ENCODE measurements at places on chromosomes 7 and 10.

GRCh38 chr7:146366938-146367337, 250.3 kb downstream of the CNTNAP2 start:
- DNase-seq: no peak

DNA sequence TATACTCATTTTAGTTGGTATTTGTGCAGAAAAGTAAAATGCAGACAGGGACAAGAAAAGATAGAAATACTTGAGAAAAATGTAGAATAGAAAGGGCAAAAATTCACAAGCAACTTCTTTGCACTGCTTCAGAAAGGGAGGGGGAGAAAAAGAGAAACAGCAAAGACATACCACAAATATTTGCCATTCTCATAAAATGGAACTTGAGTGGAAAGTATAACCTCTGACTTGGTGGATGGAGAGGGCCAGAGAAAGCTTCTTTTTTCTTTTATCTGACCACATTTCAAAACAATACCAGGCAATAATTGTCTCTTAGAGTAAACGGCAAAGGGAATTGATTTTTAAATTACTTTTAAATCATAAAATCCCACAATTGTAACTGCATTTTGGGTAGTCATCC, 35.8 kb upstream of the TRUB1 start:
- no peak for DNase-seq

- DNase-seq: no peak
These were observed 5.8 kb downstream of the ZNF365 start for GRCh38 chr10:62380016-62380415.

DNA sequence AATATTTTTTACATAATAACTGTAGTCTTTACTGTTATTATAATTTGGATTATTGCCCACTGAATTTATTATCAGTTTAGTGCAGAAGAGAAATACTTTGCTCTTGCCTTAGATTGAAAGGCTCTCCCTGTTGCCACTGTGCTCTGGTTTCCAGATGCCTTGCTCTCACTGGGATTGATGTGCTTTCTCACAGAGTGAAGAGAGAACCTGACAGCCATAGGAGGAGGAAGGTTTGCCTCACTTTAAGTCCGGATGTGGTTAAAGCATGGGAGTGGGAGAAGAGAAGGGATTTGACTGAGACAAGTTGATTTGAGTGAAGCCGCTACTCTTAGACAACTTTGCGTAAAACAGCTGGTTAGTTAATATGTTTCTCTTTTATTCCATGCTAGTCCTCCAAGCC, 68.2 kb upstream of the RPA3 start:
- no peak for DNase-seq

DNA sequence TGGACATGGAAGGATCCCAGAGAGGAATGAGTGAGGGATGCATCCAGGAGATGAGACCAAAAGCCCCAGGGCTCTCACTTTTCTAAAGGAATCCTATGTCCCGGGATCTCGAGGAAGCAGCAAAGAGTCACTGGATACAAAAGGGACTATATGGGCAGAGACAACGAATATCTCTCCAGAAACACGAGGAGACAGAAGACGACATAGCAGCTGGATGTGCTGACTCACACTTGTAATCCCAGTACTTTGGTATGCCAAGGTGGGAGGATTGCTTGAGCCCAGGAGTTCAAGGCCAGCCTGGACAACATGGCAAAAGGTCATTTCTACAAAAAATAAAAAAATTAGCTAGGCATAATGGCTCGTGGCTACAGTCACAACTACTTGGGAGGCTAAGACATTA, 24.7 kb upstream of the MSMB start:
- DNase-seq: no peak

DNA sequence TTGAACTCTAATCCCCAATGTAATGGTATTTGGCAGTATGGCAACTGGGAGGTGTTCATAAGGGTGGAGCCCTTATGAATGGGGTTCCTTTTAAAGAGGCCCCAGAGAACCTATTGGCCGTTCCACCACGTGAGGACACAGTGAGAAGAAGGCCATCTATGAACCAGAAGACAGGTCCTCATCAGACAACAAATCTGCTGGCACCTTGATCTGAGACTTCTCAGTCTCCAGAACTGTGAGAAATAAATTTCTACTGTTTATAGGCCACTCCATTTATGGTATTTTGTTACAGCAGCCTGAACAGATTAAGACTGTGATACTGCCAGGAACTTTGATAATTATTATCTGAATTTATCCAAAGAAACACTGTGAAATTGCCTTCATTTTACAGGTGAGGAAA, 132.3 kb downstream of the GLI3 start:
- DNase-seq: no peak

- DNase-seq: no peak
These were observed 101.2 kb downstream of the BAMBI start for GRCh38 chr10:28778524-28778923.

DNA sequence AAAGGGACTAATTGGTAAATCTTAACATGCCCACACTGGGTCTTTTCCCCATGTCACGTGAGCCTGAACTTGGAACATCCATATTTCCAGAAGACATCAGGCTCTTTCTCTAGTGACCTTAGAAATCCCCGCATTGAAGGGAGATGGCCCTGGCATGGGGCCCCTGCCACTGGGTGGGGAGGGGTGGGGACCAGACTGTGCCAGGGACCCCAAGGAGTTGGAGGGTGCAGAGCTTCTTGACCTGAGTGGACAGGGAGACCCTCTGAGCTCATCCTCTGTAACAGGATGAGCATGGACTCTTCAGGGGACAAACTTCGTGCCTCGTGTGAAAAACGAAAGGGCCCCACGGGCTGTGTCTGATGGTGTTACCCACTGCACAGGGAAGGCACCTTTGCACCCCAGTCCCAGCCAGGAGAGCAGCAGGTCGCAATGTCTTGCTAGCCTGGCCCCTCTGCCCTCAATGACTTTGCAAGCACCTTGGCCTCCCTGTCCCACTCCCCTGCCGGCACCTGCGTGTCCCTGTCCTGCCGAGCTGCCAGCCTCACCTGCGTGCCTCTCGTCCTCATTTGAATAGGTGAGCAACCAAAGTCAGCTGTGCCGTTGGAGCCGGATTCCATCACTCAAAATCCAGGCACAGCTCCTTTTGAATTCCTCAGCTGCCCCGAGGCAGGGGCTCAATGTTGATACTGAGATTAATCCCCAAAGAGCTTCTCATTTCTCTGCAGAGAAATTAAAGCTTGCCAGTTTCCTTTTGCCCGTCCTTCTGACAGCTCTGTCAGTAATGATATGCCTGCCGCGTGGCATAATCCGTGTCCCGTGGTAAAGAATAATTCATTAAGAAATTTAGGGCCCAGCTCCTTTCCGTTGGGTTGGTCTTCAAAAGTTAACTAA, 234.9 kb downstream of the EBF3 start:
- no peak for DNase-seq

DNA sequence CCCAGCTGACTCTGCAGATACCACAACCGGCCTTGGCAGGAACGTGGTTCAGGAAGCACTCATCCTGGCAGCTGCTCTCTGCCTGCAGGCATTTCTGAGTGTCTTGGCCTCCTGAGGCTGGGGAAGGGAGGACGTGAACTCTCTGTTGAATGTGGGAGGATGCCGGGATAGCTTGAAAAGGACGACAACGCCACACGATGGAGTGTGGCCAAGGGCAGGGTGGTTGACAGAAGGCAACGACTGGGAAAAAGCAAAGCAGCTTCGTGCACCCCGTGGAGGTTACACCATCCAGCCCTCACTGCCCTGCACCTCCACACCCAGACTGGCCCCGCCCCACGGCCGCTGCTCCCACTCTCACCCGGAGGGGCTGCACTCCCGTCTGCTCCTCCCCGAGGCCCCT, 466.1 kb upstream of the FOXK1 start:
- DNase-seq: no peak

- DNase-seq: no peak
These were observed 21.8 kb upstream of the PIP4K2A start for GRCh38 chr10:22736134-22736533.

- DNase-seq: no peak
These were observed 67.0 kb upstream of the ATRNL1 start for GRCh38 chr10:115026056-115026745.

DNA sequence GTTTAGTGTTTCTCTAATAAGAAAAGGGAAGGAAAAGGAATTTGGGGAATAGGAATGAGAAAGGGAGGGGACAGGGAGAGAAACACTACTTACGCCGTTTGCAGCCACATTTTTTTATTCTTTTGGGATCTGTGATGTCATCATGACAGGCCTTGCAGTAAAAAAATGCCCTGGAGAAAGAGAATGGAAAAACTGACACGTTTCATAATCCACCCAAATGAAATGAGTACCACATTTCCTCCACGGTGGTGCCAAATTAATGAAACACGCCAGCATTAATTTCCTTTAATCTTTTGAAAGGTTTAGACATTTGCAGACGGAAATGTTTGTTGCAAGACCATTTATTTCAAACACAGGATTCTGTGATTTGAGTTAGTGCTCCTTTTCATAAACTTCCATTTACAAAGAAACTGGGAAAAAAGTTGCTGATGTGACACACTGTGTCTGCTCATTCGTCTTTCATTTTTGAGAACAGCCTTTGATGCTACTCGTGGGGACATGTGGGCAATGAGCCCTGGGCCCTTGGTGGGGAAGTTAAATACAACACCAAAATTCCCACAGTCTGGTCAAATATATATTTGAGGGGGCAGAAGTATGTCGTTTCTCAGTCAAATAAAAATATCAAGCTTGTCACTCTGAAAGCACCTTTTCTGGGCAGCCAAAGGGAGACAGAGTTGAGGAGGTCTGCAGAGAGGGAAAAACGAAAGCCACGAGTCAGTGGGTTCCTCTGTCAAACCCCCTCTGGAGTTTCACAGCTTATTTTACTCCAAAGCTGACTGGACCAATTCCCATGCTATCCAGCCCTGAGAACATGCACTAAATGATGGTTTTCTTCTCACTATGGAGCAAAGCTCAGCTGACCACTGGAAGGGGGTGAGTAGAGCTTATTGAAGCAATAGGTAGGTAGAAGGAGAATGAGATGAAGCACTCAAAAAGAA, 625.5 kb downstream of the KCNMA1 start:
- no peak for DNase-seq

- no peak for DNase-seq
These were observed 734.9 kb downstream of the NRG3 start for GRCh38 chr10:82609845-82610244.

- no peak for DNase-seq
These were observed 35.6 kb downstream of the PITRM1 start for GRCh38 chr10:3136763-3137611.

Data from activated CD4-positive, alpha-beta T cell treated with anti-CD3 and anti-CD28 coated beads, Interleukin-2, amount 50 U/mL, for 48 hours (primary cell).